ENCODE measurements at places on chromosomes 3 and 15.

- no peak for DNase-seq
Observed at GRCh38 chr15:51801391-51801835, 28.0 kb upstream of the TMOD3 start.

DNA sequence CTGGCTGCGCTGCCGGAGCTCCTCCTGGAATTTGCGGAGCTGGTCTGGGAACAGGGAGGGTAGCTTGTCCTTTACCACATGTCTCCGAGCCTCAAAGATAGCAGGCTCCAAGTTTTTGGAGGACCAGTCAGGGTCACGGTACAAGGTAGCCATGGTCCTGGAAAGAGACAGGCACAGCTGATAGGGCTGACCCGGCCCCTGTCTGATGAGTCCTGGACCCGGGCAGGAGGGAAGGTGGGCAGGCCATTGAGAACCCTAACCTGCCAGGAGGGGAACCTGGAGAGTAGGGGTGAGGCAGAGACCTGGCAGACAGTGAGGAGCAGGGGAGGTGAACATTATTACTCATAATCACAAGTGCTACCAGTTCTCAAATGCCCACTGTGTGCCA is 20.4 kb upstream of the EHD4 start:
- no peak for DNase-seq

DNA sequence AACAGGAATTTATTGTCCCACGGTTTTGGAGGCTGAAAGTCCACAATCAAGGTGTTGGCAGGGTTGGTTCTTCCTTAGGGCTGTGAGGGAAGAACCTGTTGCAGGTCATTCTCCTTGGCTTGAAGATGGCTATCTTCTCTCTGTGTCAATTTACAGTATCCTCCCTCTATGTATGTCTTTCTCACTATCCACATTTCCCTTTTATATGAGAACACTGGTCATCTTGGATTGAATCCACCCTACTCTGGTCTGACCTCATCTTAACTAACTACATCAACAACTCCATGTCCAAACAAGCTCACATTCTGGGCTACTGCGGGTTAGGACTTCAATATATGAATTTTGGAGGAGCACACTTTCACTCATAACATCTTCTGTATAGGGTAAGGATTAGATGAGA is 61.9 kb downstream of the CLDN1 start:
- DNase-seq, result no peak

DNA sequence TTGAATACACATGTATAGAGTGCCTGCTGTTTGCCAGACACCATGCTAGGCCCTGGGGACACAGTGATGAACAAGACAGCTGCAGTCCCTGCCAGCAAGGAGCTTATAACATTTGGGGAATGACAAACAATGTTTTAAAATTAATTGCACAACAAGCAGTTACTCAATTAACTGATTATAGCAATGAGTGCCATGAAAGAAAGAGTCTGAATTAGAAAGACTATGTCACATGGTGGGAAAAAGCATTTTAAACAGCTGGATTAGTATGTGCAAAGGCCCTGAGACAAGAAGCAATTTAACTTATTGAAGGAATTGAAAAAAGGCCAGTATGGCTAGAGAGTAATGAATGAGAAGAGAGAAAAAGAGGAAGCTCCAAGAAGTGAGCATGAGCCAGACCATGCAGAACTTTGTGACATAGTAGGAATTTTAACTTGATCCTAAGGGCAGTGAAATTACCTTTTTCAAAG is 64.5 kb upstream of the PLXNA1 start:
- no peak for DNase-seq

- DNase-seq, result no peak
Observed at GRCh38 chr15:38941399-38941953, 376.9 kb upstream of the RASGRP1 start.

- DNase-seq, result no peak
Observed at GRCh38 chr3:29757054-29757777, 476.3 kb downstream of the RBMS3 start.

DNA sequence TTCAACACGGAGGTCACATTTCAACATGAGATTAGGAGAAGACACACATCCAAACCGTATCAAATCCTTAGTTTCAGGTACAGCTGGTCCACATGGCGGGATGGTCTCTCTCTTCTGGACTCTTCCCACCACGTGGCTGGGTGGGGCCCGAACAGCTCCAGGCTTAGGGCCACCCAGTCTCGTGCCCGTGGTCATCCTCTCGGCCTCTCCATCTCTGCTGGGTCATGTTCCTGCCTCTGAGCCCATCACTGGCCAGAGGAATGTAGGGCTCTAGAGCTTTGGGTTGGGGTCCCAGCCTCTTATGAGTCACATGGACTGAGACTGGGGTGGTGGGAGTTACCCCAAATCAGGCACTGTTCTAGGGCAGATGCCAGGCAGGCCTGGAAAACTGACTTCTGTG is 12.2 kb downstream of the SYNM start:
- DNase-seq, result no peak

Measured in caudate nucleus (tissue), 63 donors.